ENCODE measurements at places on chromosomes 13 and 19.

DNA sequence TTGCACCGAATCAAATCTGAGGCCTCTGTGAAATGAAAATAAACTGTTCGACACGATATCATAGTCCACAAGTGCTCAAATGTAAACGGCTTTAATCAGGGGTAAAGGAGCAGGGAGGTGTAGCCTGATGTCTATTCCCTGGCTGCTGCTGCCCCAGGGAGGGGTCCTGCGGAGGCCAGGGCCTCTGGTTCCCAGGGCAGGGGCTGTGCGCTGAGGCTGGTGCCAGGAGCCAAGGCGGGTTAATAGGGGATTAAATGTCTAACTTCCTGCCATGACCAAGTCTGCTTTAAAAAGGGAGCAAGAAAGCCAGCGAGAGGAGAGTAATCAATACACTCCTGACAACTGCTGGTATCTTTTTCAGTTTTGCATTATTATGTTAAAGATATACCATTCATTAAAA is 59.4 kb downstream of the ZNF536 start:
- H3K36me3 ChIP-seq = no peaks in the 10 kb centered on the region
- H3K4me1 ChIP-seq = no peaks in the 10 kb centered on the region
- H3K27me3 ChIP-seq = peaks cover 7% of the 10 kb centered on the region
- no peak overlapping the region for H3K27ac ChIP-seq
- no peak for DNase-seq
- H3K4me3 ChIP-seq = no peak overlapping the region

GRCh38 chr13:25118378-25118905 is 22.5 kb downstream of the PABPC3 start:
- no peak overlapping the region for H3K27ac ChIP-seq
- peaks cover 2% of the 10 kb centered on the region for H3K36me3 ChIP-seq
- H3K4me3 ChIP-seq = no peak overlapping the region
- H3K27me3 ChIP-seq = peaks cover 79% of the 10 kb centered on the region
- H3K4me1 ChIP-seq = no peaks in the 10 kb centered on the region

DNA sequence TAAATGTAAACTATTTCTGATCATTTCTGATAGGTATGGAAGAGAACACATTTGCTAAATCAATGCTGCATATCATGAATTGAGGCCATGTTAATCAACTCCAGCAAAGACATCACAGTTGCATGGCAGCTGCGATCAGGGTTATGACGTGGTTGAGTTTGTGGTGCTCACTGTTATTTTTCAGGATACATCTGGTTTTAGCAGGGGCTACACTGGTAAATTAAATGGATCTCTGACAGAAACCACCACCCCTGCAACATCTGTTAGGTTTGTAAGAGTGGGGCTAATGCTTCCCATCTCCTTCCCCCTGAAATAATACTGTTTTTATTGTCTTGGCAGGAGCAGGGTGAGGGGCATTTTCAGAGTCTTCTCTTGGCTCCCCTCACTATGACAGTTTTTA is 444.4 kb upstream of the ZNF507 start:
- H3K36me3 ChIP-seq = no peaks in the 10 kb centered on the region
- DNase-seq = no peak
- H3K4me3 ChIP-seq = no peak overlapping the region
- no peaks in the 10 kb centered on the region for H3K4me1 ChIP-seq
- peaks cover 14% of the 10 kb centered on the region for H3K27me3 ChIP-seq

DNA sequence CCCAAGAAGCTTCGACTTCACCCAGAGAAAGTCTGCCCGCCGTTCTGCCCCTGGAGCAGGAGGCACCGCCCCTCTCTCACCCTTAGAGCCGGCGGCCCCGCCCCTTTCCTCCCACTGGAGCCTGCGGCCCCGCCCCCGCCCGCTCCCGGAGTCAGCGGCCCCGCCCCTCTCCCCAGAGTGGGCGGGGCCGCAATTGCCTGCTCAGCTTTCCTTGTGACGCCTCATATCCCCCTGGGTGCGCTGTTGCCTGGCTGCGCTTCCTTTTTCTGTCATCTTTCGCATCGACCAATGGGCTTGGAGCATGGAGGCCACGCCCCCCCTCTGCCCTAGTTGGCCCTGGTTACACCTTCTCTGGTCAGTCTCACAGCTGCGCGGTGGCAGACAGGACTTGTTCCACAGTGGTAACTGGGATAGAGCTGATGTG is 38.2 kb upstream of the ZNF492 start:
- H3K27ac ChIP-seq = no peak overlapping the region
- no peaks in the 10 kb centered on the region for H3K4me1 ChIP-seq
- no peaks in the 10 kb centered on the region for H3K36me3 ChIP-seq
- no peak for DNase-seq
- H3K4me3 ChIP-seq = no peak overlapping the region

DNA sequence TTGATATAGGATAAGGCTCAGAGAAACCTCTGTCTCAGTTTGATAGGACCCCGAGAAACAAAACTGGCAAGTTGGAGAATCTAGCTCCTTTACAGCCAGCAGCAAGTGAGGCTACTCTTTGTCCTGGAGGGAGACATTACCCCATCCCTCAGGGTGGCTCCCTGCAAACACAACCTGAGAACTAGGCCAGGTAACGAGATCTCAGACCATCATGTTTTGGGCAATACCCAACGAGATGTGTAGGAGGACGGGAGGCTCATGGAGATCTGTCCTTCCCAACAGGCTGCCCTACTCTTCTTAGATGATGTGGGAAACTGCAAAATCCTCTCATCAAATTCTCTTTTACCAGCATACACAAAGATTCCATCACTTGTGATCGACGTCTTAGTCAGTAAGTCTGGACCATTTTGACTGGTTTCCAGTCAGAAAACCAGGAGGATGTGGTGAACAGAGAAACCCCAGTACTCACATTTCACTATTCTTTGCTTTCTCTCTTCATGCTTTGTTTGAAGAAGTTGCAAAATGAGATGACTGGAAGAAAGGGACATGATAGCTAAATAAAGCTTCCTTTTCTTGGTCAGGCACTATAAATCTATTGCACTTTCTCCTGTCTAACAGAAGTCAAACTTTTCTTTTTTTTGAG is 6.0 kb upstream of the CTU1 start:
- peak overlapping the region; percentile 63 for H3K27ac ChIP-seq
- no peaks in the 10 kb centered on the region for H3K36me3 ChIP-seq
- peak overlapping the region; percentile 56 for H3K4me3 ChIP-seq
- no peaks in the 10 kb centered on the region for H3K27me3 ChIP-seq
- peaks cover 42% of the 10 kb centered on the region for H3K4me1 ChIP-seq

GRCh38 chr13:84873951-84874350 is 925.3 kb downstream of the SLITRK6 start:
- H3K27ac ChIP-seq = no peak overlapping the region
- no peaks in the 10 kb centered on the region for H3K27me3 ChIP-seq
- DNase-seq = no peak
- H3K4me1 ChIP-seq = no peaks in the 10 kb centered on the region
- H3K4me3 ChIP-seq = no peak overlapping the region

DNA sequence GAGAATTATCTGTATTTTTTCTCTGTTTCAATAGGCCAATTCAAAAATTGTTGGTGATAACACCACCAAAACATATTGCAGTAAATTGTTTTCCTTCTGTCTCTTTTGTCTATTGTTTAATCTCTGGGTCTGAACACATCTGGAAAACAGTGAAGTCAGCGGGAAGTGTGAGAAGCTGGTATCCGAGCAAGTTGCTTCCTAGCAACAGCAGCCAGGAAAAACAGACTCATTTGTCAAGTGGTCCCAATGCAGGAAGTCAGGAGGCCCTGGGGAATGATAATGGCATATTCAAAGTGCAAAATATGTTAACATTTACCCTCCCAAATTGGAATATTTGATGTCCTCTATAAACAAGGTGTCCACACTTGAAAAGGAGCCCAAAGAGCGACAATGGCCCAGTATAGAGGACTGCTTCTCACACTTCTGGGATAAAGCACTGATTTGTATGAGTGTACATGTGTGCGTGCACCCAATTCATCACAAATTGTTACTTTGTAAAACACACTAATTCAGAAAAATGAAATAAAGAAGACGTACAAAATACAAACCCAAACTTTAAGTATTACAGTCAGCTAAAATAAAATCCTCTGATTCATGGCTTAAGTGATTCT is 515.0 kb downstream of the TBC1D4 start:
- H3K4me3 ChIP-seq = no peak overlapping the region
- H3K27me3 ChIP-seq = peaks cover 28% of the 10 kb centered on the region
- H3K4me1 ChIP-seq = no peaks in the 10 kb centered on the region
- H3K27ac ChIP-seq = no peak overlapping the region
- no peaks in the 10 kb centered on the region for H3K36me3 ChIP-seq

GRCh38 chr19:6737873-6738786 is 750 bp upstream of the GPR108 start:
- peak overlapping the region; percentile 87 for H3K4me3 ChIP-seq
- H3K4me1 ChIP-seq = peaks cover 27% of the 10 kb centered on the region
- H3K36me3 ChIP-seq = peaks cover 34% of the 10 kb centered on the region
- peak; percentile 69 for DNase-seq
- H3K27me3 ChIP-seq = no peaks in the 10 kb centered on the region

DNA sequence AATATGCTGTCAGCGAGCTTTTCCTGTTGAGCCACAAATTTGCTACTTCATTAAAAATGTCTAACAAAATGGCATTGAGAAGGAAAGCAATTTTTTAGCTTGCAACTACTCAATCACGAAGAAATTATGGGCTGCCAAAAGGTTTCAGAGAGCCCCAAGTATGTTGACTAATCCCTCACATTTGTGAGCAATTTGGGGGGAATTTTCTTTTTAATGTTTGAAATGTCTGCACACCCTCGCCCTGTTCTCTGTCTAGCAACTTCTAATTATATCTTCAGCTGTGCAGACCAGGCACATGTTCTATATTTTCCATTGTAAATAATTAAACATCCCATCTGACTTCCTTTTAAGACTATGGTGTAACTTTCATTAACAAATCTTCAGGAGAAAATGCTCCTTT is 192.9 kb downstream of the DCT start:
- no peaks in the 10 kb centered on the region for H3K36me3 ChIP-seq
- peaks cover 16% of the 10 kb centered on the region for H3K27me3 ChIP-seq
- H3K27ac ChIP-seq = no peak overlapping the region
- no peak overlapping the region for H3K4me3 ChIP-seq

DNA sequence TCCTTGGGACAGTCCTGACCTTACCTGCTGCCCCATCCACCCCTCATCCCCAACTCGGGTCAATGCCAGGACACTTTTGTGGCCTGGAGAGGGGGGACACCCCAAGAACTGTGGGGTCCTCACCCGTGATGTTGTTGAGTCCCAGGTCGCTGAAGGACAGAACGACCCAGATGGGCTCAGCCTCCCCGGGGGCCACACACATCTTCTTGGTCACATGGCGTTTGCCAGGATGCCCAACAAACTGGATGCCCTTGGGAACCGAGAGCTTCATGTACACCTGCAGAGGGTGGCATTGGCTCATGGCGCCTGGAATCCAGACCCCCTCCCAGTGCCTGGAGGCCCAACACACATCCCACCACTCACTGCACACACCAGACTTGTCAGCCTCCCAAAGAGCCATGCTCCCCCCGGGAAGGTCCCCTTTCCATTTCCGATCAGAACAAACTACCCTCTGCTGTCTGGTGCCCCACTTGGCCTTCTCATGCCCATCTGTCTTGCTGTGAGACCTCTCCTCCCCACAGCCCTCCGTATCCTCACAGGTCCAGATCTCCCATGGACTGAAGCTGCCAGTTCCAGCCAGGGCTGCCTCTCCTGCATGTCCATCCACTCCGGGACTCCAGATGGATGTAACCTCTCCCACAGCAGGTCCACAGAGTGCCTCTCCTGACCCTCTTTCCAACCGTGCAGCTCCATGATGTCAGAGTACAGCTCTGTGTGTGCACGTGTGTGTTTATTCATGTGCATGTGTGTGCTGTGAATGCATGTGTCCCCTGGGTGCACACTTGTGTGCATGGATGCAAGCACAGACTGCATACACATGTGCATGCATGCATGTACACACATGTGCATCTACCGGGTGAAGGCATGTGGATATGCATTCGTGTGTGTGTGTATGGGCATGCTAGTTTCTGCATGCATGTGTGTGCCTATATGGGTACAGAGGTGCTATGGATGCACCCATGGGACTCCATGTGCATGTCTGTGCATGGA is 58.4 kb downstream of the F2RL3 start:
- no peaks in the 10 kb centered on the region for H3K4me1 ChIP-seq
- H3K4me3 ChIP-seq = no peak overlapping the region
- H3K27ac ChIP-seq = peak overlapping the region; percentile 86
- peaks cover 19% of the 10 kb centered on the region for H3K27me3 ChIP-seq
- no peak for DNase-seq

DNA sequence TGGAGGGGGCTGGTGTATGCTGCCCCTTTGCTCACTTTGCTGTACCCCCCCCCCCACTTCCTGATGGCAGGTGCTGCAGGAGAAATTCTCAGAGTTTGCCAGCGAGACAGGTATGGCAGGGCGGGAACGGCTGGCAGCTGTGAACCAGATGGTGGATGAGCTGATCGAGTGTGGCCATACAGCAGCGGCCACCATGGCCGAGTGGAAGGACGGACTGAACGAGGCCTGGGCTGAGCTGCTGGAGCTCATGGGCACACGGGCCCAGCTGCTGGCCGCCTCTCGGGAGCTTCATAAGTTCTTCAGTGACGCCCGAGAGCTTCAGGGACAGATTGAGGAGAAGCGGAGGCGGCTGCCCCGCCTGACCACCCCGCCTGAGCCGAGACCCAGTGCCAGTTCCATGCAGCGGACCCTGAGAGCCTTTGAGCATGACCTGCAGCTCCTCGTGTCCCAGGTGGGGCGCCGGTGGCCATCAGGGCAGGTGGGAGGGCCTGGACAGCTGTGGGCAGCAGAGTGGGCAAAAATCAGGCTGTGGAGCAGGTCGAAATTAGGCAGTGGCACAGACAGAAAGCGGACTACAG is 19.6 kb upstream of the SHKBP1 start:
- H3K4me3 ChIP-seq = no peak overlapping the region
- H3K36me3 ChIP-seq = no peaks in the 10 kb centered on the region
- no peak for DNase-seq
- H3K27me3 ChIP-seq = peaks cover 90% of the 10 kb centered on the region

DNA sequence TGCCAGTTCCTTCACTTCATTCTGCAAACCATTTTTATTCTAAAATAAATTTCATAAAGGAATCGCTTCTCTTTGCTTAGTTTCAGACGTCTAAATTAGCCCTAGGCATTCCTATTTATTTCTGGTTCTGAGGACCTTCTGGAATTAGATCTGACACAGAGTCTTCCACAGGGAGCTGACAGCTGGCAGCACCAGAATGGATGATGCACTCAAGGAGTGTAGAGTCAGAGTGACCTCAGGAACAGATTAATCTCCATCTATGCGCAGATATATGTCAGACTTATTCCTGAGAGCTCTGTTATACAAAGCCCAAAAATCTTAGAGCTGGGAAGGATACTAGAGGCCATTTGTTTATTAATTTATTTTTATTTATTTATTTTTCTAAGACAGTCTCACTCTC is 450.8 kb downstream of the HS6ST3 start:
- no peaks in the 10 kb centered on the region for H3K36me3 ChIP-seq
- H3K4me1 ChIP-seq = no peaks in the 10 kb centered on the region
- no peaks in the 10 kb centered on the region for H3K27me3 ChIP-seq
- no peak overlapping the region for H3K4me3 ChIP-seq
- no peak for DNase-seq
- H3K27ac ChIP-seq = no peak overlapping the region

- H3K36me3 ChIP-seq = no peaks in the 10 kb centered on the region
- H3K27me3 ChIP-seq = peaks cover 35% of the 10 kb centered on the region
- no peak overlapping the region for H3K4me3 ChIP-seq
- H3K4me1 ChIP-seq = no peaks in the 10 kb centered on the region
- no peak for DNase-seq
Observed at GRCh38 chr19:51615991-51616390, 14.2 kb downstream of the SIGLEC5 start.

- H3K27me3 ChIP-seq = peaks cover 49% of the 10 kb centered on the region
- H3K4me3 ChIP-seq = no peak overlapping the region
- no peak for DNase-seq
- peaks cover under 1% of the 10 kb centered on the region for H3K36me3 ChIP-seq
- peaks cover under 1% of the 10 kb centered on the region for H3K4me1 ChIP-seq
Observed at GRCh38 chr19:4764393-4764660, 27.2 kb upstream of the FEM1A start.

GRCh38 chr19:56727677-56728076 is 56.1 kb upstream of the ZNF835 start:
- no peak for DNase-seq
- H3K4me1 ChIP-seq = no peaks in the 10 kb centered on the region
- no peaks in the 10 kb centered on the region for H3K27me3 ChIP-seq
- no peaks in the 10 kb centered on the region for H3K36me3 ChIP-seq
